NB4 (cell line): ENCODE measurements at places on chromosomes 4 and X.

GRCh38 chr4:25811374-25811690 lies 51.5 kb downstream of the SEL1L3 start:
- DNase-seq, result no peak

- DNase-seq, result no peak
Observed at GRCh38 chrX:68935362-68935761, 106.5 kb downstream of the EFNB1 start.

- no peak for DNase-seq
Observed at GRCh38 chr4:11223311-11223710, 205.4 kb downstream of the HS3ST1 start.

DNA sequence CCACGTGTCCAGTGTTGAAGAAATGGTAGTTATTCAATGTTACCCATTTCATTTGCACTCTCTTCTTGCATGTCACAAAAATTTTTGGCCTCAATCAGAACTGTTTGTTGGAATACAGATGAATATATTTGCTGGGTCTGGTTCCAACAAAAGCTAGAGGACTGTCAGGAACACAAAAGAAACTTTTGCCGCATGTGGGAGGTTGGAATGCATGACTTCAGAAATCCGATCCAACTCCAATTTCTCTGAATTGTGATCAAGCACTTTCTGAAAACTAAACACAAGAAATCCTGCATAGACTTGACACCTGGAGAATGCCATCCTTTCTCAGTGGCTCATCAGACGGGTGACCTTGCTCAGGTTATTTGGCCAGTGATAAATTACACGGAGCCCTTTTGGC lies 15.4 kb downstream of the SETD7 start:
- DNase-seq, result no peak

GRCh38 chrX:79081895-79082512 lies 62.5 kb upstream of the GPR174 start:
- DNase-seq, result peak; percentile 48

GRCh38 chrX:136586386-136586785 lies 54.4 kb downstream of the VGLL1 start:
- DNase-seq, result peak; percentile 4

DNA sequence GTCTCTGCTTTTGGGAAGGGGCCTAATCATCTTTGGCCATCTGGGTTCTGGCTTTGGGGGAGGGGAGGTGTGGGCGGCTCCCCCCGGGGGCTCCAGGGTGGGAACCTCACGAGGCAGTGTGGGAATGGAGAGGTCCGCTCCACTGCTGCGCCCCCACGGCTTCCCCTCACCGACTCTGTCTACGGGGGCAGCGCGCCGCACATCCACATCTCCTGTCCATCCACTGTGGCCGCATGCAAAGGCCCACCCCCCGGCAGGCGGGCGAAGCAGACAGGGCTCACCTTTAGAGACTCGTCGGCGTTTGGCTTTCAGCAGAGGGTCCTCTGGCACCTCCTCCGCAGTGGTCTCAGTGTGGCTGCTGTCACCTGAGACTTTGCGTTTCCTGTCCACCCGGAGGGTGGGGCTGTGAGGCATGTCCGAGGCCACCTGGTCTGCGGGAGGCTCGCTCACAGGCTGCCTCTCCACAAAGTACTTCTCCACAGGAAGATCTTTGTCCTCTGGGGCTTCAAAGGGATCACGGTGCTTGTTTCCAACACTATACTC lies 33.6 kb downstream of the BCOR start:
- no peak for DNase-seq

- DNase-seq, result no peak
Observed at GRCh38 chr4:66351761-66352160, 681.5 kb upstream of the EPHA5 start.

DNA sequence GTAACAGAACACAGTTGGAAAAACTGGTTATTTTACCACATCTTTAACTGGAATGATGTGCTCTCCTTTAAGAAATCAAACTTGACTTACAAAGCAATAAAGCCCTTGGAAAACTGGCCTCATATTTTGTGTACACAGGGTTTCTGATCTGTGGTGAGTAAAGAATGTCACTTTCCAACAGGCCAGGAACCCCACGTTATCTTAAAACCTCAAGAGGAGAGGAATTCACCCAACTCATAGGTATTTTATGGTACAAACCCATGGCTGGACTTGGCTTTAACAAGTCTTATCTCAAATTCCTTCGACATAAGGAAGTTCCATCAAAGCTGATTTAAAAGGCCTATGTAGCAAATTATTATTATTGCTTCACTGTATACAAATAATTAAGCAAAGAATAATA lies 1735.1 kb downstream of the PCDH7 start:
- no peak for DNase-seq

DNA sequence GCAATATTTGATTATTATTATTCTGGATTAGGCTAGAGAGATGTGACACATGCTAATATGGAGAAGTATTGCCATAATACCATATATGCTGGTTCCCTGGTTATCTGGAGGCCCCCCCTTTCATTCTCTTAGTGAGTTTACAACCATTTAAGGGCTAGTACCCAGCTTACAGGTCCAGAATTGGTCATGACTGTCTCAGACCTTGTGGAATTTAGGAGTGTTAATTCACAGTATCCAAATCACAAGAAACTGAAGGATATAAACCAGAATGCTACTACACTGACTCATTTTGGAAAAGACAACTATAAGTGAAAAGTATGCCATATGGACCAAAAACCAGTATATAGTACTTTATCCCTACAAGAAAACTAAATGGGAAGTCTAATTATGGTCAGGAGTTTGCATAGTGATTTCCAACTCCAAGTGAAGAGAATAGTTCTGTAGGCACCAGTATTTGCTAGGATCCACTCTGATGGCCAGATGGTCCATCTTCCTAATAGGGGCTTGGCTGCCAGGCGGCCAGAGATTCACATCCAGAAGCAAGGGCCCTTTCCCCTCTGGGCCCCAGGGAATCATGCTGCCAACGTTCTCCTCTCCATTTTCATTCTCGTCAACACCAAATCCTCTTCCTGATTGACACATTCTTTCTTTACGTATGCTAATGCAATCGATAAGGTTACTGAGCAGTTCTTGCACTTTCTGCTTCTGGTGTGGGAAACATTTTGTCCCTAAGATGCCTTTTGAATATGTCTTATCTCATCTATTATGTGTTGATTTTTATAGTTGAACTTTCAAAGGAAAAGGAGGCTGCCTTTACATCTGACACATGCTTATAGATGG lies 123.6 kb downstream of the SHROOM3 start:
- DNase-seq, result no peak

GRCh38 chr4:7673121-7673520 lies 238.4 kb upstream of the PSAPL1 start:
- peak; percentile 87 for DNase-seq

DNA sequence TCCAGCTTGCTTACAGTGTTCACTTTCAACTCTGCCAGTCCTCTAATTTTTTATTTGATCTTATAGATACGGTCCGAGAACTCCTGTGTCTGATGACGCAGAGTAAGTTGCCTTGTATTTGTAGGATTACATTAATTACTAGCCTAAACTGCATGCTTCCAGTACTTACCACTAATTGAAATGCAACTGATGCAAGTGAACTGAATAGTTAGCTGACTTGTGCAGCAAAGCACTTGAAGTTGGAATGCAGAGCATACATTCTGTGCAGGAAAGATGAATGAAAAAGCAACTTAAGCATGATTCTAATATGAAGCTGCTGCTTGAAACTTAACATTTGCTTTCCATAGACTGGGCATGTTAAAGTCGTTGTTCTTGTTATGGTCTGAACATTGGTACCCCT lies 100.9 kb downstream of the LIMCH1 start:
- no peak for DNase-seq

DNA sequence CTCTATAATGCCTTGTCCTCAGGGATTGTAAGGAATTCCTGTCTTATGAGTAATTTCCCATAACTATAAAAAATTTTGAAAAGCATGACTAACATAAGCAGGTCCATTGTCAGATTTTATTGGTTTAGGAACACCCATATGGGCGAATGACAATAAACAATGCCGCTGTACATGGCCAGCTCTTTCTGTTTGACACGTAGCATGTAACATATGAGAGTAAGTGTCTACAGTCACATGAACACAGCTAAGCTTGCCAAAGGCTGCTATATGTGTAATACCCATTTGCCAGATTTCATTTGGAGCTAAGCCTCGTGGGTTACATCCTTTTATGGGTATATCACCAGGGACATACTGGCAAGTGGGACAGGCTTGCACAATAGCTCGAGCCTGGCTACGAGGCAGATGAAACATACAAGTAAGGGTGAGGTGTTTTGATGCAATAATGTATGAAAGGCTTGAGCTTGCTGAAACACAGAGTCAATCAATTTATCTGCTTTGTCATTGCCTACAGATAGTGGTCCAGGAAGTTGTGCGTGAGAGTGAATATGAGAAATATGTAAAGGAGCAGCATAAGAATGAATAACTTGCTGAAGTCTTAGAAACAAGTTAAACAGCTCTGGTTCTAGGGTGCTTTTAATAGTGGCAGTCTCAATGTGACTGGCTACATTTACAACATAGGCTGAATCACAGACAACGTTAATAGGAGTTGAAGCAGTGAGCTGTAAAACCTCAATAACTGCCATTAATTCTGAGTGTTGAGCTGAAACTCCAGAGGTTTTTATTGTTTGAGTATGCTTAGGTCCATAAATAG lies 67.4 kb upstream of the UGT2B10 start:
- DNase-seq, result no peak

DNA sequence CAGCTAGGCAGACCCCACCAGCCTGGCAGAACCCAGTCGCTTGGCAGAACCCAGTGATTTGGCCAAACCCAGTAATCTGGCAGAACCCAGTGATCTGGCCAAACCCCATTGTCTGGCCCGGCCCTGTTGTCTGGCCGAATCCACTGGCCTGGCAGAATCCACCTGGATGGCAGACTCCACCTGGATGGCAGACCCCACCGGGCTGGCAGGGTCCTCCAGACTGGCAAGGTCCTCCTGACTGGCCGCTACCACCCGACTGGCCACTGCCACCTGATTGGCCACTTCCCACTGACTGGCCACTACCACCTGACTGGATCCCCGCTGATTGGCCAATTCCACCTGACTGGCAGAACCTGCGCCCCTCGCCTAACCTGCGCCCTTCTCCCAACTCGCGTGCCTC lies 3.2 kb downstream of the MAGED1 start:
- DNase-seq, result no peak

GRCh38 chr4:185332575-185333464 lies 62.9 kb downstream of the LRP2BP start:
- DNase-seq, result no peak

DNA sequence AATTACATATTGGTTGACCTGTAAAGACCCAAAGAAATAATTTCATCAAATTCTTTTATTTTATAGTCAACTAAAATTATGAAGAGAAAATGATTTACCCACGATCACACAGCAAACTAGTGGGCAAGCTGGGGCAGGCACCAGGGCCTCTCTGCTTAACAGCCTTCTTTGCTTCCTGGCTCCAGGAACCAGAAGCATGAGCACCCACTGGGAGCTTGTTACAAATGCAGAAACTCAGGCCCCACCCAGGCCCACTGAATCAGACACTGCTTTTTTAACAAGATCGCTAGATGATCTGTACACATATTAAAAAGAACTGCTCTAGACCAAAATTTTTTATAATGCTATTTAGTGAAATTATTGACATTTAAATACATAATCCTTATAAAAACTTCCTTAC lies 95.0 kb downstream of the GEMIN8 start:
- no peak for DNase-seq

DNA sequence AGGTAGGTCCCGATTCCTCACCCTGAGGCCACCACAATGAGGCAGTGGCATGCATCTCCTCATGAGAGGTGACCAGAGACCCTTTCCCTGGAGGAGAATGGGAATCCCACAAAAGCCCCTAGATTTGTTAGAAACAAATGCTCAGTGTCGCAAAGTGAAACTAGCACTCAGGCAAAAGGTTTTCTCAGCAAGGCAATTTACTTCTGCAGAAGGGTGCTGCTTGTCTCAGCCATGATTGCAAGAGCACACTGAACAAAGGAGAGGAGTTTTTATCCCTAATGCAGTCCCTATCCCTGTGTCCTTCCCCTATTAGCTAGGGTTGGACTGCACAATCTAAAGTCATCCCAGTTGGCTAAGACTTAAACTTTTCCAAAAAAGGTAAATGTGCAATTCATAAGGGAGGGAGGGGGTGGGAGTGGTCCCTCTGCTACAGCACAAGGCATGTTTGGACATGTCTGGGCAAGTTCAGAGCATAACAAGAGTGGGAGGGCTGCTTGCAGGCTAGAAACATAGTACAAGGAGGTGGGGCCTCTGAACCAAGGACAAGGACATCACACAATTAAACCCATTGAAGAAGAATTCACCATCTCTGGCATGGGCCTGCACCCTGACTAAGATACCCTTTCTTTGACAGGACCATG lies 185.3 kb downstream of the CCNG2 start:
- no peak for DNase-seq

DNA sequence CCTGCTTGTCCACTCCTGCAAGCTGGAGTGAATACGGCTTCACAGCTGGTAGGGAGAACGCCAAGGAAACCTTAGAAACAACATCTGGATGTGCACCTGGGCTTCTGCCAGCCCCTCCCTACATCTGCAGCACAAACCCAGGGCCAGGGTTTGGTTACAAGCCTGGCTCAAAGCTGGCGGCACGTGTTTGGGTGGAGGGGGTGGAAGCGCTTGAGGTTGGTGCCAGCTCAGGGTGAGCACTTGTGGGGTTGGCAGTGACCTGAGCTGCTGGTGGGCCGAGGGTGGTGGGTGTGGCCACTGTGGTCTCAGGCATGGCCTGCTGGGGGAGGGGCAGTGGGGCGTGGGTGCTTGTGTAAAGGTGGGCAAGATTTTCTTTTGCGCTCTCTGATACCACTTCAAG lies 15.6 kb downstream of the ELF4 start:
- DNase-seq, result no peak

DNA sequence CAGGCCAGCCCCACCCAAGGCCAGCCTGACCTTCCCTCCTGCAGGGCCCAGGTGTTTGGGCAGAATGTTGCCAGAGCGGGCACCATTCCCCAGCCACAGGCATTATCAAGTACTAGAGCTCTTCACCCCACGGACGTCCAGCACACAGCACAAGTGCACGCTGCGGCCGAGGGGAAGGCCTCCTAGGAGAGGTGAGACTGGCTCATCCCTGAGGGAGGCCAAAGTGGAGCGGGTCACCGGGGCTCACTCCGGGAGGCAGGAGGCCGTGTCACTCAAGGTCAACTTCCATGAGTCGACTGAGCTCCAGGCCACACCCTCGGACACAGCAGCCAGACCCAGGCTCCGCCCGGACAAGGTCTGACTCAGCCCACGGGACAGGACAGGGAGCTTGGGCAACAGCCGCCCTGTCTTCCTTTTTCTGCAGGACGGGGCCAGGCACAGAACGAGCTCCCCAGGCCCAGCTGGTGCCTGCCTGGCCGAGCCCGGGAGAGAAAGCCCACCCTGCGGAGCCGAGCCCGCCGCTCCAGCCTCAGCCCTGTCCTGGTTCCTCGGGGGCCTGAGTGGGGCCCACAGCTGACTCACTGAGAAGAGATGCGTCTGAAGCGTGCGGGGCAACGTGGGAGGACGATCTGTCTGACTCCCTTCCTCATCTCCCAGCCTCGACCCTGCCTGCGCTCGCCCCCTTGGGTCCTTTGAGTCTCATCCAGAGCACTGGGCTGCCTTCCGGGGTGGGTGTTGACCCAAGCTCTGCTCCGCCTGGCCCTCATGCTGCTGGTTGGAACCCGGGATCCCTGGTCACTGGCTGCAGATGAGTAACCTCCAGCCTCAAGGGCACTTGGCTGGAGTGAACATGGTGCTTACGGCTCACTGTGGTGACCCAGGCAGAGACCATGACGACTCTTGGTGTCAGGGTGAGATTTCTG lies 1.6 kb downstream of the SLC49A3 start:
- peak; percentile 96 for DNase-seq
